Fibroblast of villous mesenchyme (primary cell): ENCODE measurements at places on chromosomes 6 and 20. TPM values are rescaled to one million over a fixed set of nuclear protein-coding genes. Genes with fewer than 3 reads are reported as not detected.

The WFDC5 gene
- total RNA-seq: not detected in 2 replicates

The SLC17A9 gene
- total RNA-seq: 23.7 and 24.8 TPM in 2 replicates

The QKI gene
- total RNA-seq: 153 and 170 TPM in 2 replicates

The ENPP1 gene
- total RNA-seq: 6.0 and 8.4 TPM in 2 replicates

The SLA2 gene
- total RNA-seq: not detected in 2 replicates

The SLC22A3 gene
- 1.3 and 10.0 TPM in 2 replicates for total RNA-seq

The TRIM15 gene
- total RNA-seq: not detected in 2 replicates

The CLIC5 gene
- total RNA-seq: not detected in 2 replicates

The FNDC11 gene
- 0.86 and 0.97 TPM in 2 replicates for total RNA-seq

The EDN1 gene
- total RNA-seq: 2.2 and 2.9 TPM in 2 replicates

The GMPR gene
- total RNA-seq: 4.7 and 7.1 TPM in 2 replicates

The CHRNA4 gene
- total RNA-seq: not detected in 2 replicates

The RNF217 gene
- total RNA-seq: 24.5 and 25.5 TPM in 2 replicates

The DUSP15 gene
- total RNA-seq: 0.32 TPM in 1 of 2 replicates, not detected in the other

The SH3BGRL2 gene
- 2.6 TPM in 2 replicates for total RNA-seq

The TRPC4AP gene
- 86.7 and 96.7 TPM in 2 replicates for total RNA-seq

The HLA-DMB gene
- total RNA-seq: 1.7 TPM in 1 of 2 replicates, not detected in the other

The RAB32 gene
- 123 and 148 TPM in 2 replicates for total RNA-seq

The PPIL1 gene
- total RNA-seq: 25.4 and 55.3 TPM in 2 replicates

The CASS4 gene
- total RNA-seq: 1.3 and 3.5 TPM in 2 replicates

The ADGRF5 gene
- 0.86 and 6.1 TPM in 2 replicates for total RNA-seq

The LBP gene
- total RNA-seq: not detected in 2 replicates

The SNX21 gene
- 50.5 and 60.9 TPM in 2 replicates for total RNA-seq

The TPBG gene
- 47.5 and 67.0 TPM in 2 replicates for total RNA-seq

The EEF1A2 gene
- under 0.01 and 0.43 TPM in 2 replicates for total RNA-seq

The PLN gene
- total RNA-seq: 5.2 and 7.4 TPM in 2 replicates

The ZNF831 gene
- total RNA-seq: not detected in 2 replicates

The OPRM1 gene
- total RNA-seq: not detected in 2 replicates

The NEDD9 gene
- 27.1 and 29.8 TPM in 2 replicates for total RNA-seq

The MAS1L gene
- not detected in 2 replicates for total RNA-seq

The ADGB gene
- total RNA-seq: not detected in 2 replicates

The PAK5 gene
- not detected in 2 replicates for total RNA-seq

The MOG gene
- not detected in 2 replicates for total RNA-seq

The IRAK1BP1 gene
- total RNA-seq: 4.2 and 6.5 TPM in 2 replicates

The GGTLC1 gene
- not detected in 2 replicates for total RNA-seq

The BMP6 gene
- under 0.01 and 1.7 TPM in 2 replicates for total RNA-seq

The HAO1 gene
- total RNA-seq: not detected in 2 replicates

The CST2 gene
- total RNA-seq: not detected in 2 replicates

The SRSF6 gene
- 54.8 and 63.5 TPM in 2 replicates for total RNA-seq

The C20orf144 gene
- under 0.01 and 0.32 TPM in 2 replicates for total RNA-seq

The ARFGEF3 gene
- total RNA-seq: under 0.01 TPM in 2 replicates

The F13A1 gene
- under 0.01 TPM in 1 of 2 replicates, not detected in the other for total RNA-seq

The LRFN2 gene
- not detected in 2 replicates for total RNA-seq

The SCRT2 gene
- total RNA-seq: not detected in 2 replicates

The BNIP5 gene
- total RNA-seq: not detected in 2 replicates

The ZBTB46 gene
- 13.8 and 21.3 TPM in 2 replicates for total RNA-seq

The LKAAEAR1 gene
- under 0.01 TPM in 1 of 2 replicates, not detected in the other for total RNA-seq

The PPP1R3D gene
- total RNA-seq: 6.4 and 8.2 TPM in 2 replicates

The SUMO4 gene
- 2.6 TPM in 2 replicates for total RNA-seq

The INSM1 gene
- under 0.01 TPM in 1 of 2 replicates, not detected in the other for total RNA-seq

The HRH3 gene
- not detected in 2 replicates for total RNA-seq

The VGLL2 gene
- total RNA-seq: not detected in 2 replicates

The FLRT3 gene
- 2.2 and 2.6 TPM in 2 replicates for total RNA-seq

The EPHA7 gene
- total RNA-seq: 0.32 and 0.43 TPM in 2 replicates

The RNF182 gene
- total RNA-seq: 3.2 and 6.9 TPM in 2 replicates

The CARMIL1 gene
- 11.2 and 12.2 TPM in 2 replicates for total RNA-seq

The AK9 gene
- 3.5 TPM in 2 replicates for total RNA-seq

The SLC52A3 gene
- not detected in 2 replicates for total RNA-seq
